ENCODE measurements at places on chromosomes 12 and 14.
A peak's percentile ranks its signal among the peaks of the same experiment; 100 is the strongest.

DNA sequence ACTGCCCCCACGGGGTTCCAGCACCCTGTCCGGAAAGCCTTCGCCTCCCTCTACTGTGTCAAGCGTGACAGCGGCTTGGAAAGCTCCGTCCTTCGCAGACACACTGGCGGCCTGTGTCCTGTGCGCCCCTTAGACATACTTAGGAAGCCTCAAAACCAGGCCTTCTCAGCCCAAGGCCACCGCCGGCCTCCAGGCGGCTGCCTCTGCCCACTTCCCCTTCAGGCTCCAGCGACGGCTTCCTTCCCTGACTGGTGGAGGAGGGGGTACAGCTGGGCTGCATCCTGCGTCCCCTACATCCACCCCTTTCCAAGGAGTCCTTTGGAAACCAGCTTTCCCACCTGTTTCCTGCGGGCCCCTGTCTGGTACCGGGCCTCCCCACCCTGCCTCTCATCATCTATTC is 2.5 kb upstream of the CACNA2D4 start:
- DNase-seq: no peak

DNA sequence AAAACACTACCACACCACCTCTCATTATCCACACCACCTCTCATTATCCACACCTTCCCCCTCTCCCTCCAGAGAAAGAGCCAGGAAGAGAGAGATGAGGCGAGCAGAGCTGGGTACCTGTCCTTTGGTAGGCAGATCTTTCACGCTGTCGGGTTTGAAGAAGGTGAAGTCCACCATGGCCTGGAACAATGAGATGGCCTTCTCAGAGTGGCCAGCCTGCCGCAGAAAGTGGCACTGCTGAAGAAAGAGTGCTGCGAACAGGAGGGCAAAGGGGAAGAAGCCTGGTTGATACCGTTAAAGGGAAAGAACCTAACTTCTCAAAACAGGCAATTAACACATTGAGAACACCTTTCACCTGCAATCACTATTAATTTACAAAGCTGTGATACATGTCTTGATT is 30.6 kb downstream of the NRDE2 start:
- DNase-seq: no peak

DNA sequence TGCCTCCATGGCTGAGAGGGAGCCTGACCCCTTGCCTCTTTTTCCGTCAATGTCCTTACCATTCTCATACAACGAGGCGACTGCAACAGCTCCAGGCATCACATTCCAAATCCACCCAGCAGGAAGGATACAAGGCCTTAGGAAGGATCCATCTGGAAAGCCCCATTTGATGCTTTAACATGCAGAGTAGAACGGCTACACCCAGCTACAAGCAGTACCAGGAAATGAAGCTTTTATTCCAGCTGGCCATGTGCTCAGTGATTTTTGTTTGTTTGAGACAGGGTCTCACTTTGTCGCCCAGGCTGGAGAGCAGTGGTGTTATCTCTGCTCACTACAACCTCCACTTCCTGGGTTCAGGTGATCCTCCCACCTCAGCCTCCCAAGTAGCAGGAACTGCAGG is 124.8 kb downstream of the TMEM132D start:
- no peak for DNase-seq

DNA sequence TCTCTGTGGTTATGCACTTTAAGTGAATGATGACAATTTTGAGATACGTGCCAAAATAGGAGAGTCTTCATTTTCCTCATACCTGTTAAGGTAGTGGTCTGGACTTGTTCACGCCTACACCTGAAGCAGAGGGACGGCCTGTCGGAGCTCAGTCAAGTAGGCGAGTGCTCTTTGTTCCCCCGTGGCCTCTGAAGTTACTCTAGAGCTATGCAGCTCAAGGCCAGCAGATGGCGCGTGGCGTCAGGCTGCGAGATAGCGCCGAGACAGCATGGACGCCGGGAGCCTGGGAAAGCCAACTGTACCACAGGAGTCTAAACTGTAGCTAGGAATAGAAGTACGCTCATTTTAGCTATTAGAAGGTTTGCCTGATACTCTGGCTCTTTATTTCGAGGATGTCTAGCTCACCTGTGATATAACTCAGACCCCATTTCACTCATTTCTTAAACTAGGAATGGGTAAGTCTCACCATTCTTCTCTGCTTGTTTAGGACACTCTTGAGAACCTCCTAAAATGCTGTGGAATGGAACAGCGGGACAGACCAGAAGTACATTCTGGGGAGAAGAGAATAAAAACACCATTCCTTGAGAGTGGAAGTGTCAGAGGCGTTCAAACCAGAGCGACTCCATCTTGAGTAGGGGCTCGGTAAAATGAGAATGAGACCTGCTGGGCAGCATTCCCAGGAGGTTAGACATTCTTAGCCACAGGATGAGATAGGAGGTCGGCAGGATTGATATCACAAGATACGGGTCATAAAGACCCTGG is 267.4 kb upstream of the HMGA2 start:
- peak; percentile 80 for DNase-seq

DNA sequence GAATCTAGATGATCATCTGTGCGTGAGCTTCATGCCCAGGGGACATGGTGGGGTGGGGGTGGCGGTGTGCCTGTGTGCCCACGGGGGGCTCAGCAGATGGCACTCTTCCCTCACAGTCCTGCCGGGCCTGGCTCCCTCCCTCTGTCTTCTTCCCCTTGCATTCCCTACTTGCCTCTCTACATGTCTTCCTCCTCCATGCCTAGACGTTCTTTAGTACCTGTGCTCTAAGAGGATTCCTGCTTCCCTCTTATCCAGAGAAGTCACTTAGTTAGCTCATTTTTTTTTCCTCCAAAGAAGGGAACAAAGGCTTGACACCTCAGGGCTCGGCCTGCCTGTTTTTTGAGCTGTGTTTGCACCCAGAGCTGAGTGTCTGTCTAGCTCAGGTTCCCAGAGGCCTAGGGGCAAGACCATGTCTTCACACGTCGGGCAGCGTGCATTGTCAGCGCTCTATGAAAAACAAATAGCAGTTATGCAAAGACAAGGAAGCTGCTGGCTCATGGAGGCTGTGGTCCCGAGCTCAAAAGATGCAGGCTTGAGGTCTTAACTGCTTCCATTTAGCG is 48.8 kb downstream of the NINJ2 start:
- peak; percentile 63 for DNase-seq

DNA sequence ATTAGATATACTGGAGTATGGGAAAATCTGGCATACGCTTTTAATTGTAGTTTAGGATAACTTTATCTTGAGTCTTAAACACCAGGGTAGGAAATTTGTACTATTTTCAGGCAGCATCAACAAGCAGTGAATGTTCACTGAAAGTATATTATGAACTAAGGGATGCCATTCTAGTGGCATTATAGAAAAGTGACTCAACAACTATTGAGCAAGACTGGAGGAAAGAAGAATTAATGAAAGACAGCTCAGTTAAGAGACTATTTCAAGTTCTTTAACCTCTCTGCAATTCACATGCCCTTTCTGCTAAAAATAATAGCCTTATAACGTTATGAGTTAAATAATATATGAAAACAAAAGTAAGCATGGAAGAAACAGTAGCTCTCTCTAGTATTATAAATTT is 343.1 kb downstream of the FSCB start:
- DNase-seq: no peak

DNA sequence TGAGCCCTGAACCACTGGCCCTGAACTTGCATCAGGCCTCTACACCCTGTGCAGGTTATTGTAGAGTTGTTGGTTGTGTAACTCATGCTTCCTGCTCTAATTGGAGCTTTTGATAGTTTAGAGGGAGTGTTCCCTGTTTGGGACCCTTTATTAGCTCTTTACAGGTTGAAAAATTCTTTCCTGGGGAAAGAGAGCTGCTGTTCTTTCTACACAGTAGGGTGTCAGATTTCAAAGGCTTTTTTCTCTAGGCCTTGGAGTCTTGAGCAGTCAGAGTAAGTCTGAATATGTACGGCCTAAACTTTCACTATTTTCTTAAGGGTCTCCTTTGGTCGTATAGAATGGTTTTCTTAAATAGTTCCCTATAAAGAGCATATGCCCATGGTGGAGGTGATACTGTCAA is 60.8 kb upstream of the NEDD1 start:
- DNase-seq: no peak

Data from GM10248 (cell line).